AG08395 (cell line): ENCODE measurements at places on chromosomes 7 and 10.

GRCh38 chr7:11486271-11486670 is 345.7 kb downstream of the THSD7A start:
- peak; percentile 2 for DNase-seq

DNA sequence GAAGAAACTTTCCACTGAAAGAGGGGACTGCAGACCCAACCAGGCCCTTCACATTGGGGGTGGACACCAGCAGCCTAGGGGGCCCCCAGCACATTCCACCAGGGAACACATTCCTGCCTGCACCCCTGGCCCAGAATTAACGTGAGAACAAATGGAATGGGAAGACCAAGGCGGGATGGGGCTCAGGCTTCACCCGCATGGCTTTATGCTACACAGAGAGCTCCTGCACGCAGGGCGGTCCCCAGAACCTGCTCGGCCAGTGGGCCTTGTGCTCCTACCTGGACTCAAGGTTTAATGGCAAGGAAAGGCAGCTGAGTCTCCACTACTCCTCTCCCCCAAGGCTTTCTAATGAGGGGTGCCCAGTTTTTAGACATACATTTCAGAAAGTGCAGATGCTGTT is 146.3 kb upstream of the GPR26 start:
- DNase-seq = no peak

GRCh38 chr10:120505866-120506265 is 48.8 kb downstream of the PLPP4 start:
- DNase-seq = peak; percentile 63

DNA sequence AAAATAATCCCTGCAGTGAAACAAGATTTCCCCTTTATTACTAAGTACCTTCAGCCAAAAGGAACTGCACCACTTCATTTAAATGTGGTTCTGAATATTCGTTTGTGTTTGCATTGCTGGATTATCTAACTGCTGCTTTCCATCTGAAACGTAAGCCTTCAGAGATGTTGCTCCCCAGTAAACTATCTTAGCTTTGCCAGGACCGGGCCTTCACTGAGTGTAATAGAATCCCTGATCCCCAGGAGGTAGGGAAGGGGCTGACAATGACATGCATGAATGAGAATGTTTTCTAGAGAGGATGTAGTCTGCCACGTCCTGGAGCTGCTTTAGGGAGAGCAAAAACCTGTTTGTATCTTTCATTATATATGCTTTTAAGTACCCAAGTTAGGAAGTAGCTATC is 19.5 kb upstream of the INSYN2A start:
- DNase-seq = no peak

DNA sequence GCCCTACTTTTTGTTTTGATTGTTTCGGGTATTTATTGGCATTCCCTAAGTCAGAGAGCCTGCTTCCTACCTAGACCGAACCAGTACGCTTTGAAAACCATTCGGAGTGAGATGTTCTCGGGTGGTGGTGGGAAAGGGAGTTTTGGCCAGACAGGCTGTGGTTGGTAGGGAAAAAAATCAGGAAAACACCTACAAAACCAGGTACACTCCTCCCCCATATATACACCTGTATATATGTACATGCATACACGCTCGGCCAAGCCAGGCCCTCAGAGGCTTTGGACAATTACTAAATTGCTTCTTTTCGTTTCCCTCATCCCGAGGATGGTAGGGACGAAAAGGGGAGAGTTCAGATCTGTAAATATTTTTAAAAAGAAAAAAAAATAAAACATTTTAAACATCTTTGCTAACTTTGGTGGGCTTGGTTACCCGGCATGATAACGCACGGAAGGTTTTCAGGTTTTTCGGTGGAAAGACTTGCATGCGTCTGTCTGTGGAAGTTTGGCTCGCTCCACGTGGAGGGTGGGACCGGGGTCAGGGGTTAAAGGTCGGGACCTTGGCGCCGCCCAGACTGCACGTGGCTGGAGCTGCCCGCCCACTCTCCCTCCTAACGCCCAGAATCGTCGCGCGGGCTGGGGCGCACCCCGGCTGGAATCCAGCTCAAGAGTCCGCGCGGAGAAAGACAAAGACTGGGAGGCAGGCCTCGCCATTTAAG is 2.5 kb downstream of the HMX2 start:
- no peak for DNase-seq

GRCh38 chr7:1535701-1536454 is 5.4 kb downstream of the MAFK start:
- no peak for DNase-seq

- DNase-seq = no peak
Observed at GRCh38 chr7:88268051-88268450, 38.6 kb downstream of the STEAP4 start.

DNA sequence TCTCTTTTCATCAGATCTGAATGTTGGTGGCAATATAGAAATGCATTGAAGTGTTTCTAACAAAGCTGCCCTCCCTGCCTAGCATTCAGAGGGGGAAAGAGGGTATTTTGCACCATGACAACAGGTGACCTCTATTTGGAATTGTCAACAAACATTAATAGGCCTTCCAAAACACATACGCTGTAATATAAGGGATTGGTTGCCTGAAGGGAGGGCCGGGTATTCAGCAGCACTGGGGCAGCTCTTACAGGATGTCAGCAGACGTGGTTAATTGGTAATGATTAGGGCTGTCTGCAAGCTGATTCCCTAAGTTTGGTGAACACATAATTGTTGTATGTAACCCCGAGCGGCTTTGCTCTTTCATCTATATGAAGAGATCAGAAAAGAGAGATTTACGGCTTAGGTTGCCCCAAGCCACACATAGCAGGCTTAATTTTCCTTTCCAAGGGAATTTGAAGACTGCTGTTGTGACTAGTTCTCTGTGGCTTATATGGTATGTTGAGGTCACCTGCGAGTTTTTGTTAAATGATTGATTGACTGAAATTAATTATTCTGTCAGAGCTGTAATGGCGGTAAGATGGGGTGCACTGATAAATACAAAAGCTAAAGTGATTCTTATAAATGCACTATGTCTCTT is 759.3 kb downstream of the LRMDA start:
- DNase-seq = no peak

GRCh38 chr7:123748171-123748733 is 551 bp downstream of the WASL start:
- peak; percentile 47 for DNase-seq

- DNase-seq = no peak
Observed at GRCh38 chr10:80414142-80414895, 6.0 kb downstream of the PRXL2A start.

GRCh38 chr7:44634839-44635591 is 28.6 kb downstream of the OGDH start:
- DNase-seq = no peak

GRCh38 chr10:80602881-80603280 is 65.2 kb downstream of the SH2D4B start:
- DNase-seq = no peak

- no peak for DNase-seq
Observed at GRCh38 chr10:43108951-43109350, 29.3 kb upstream of the CSGALNACT2 start.

DNA sequence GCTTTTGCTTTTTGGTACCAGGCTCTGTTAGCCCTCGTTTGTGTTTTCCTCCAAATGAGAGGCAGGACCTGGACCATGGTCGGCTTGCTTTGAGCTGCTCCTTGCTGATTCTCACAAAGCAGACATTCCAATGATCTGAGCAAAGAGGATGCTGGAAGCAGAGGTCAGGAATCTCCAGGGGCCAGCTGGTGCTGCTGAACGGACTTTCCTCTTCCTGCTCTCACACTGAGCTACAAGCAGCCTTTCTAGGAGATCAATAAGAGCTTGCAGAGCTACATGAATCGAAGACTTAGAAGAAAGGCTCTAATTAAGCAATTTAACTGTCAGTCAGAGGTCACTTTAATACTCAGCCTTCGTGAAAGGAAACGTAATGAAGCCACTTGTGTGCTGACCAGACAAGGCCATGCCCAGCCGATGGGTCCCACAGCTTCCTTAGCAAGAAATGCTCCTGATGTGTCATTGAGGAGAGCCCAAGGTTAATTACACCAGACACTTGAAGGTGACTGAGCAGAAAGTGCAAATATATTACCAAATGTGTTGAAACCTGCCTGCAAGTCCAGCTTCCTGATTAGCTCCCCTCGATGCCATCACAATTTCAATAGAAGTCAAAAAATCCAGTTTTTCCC is 151.3 kb upstream of the RSU1 start:
- DNase-seq = peak; percentile 83

DNA sequence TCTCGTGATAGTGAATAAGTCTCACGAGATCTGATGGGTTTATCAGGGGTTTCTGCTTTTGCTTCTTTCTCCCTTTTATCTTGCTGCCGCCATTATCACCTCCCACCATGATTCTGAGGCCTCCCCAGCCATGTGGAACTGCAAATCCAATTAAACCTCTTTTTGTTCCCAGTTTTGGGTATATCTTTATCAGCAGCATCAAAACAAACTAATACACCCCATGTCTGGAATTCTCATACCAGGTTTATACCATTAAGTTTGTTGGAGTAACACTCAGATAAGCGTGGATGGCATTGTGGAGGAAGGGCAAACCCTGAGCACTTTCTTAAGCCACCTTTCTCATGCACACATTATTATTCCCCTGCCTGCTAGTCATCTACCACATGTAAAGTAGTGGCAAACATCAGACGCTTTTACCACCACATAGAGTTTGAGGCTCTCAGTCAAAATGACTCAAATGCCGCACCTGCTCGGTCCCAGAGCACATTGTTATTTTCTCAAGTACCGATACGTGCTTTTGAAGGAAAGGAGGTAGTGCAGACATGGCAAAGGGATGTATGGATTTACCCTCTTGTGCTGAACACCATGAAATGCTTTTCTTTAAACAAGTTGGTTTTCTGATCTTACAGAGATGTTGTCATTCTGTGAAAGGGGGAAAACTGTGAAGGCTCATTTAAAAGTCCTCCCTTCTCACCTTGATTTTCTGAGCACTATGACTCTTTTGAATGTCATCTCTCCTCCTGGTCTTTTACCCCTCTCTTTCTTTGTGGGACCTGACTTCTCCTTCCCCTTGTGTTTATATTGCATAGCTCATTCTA is 429.7 kb downstream of the EXOC4 start:
- no peak for DNase-seq

DNA sequence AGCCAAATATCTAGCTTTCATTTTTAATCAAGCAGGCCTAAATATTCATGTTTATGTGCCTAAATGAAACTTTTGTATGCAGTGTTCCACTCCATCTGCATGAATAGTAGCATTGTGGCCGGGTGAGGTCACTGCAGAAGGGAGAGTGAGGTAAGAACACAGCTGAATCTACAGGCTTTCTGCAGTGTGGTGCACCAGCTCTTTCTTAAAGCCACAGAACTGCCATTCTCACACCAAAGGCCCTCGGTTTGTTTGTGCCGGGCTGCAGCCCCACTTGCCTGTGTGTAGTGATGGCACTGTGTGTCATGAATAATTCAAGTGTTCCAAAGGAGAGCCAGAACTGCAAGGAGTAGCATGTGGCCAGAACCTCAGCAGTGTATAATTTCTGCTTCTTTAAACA is 204.1 kb downstream of the TRIL start:
- peak; percentile 26 for DNase-seq

DNA sequence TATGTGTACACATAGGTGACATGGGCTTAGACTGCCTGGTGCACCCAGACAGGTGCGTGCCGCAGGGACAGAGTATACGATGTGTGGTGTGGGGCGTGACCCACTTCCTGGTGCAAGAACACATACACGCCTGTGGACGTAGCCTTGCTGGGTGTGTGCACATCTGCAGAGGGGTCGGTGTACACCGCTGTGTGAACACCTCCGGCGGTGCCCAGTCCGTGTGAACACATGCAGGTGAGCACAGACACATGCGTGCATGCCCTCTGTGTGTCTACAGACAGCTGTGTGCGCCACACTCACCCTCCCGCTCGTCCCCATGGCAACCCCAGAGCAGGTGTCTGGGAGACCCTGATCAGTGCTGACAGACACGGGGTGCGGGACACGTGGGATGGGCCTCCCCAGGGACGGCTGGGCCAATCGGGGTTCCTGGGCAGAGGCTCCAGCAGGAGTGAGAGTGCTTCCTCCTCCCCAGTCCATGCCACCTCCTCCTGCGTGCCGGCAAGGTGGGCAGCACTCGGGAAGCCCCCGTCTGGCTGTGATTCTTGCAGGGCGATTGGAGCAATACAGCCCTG is 23.4 kb downstream of the ELFN1 start:
- DNase-seq = no peak

DNA sequence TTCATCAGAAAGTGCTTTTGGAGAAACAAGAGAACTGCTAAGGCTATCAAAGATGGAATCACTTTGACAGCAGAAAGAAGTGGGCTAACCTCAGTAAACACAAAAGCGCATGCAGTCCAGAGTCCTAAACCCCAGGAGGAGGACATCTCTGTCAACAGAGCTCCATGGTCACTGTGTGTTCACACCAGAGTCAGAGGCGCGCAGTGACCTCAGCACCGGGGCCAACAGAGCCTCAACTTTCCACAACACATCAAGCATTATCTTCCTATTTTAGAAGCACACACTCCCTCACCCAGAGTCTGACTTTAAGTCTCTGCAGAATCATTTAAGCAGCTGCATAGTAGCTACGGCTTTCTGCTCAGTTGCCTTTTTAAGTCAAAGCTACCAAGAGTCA is 195.3 kb downstream of the DIP2C start:
- DNase-seq = no peak

- DNase-seq = peak; percentile 38
Observed at GRCh38 chr10:31836569-31837406, 91.8 kb downstream of the ARHGAP12 start.

DNA sequence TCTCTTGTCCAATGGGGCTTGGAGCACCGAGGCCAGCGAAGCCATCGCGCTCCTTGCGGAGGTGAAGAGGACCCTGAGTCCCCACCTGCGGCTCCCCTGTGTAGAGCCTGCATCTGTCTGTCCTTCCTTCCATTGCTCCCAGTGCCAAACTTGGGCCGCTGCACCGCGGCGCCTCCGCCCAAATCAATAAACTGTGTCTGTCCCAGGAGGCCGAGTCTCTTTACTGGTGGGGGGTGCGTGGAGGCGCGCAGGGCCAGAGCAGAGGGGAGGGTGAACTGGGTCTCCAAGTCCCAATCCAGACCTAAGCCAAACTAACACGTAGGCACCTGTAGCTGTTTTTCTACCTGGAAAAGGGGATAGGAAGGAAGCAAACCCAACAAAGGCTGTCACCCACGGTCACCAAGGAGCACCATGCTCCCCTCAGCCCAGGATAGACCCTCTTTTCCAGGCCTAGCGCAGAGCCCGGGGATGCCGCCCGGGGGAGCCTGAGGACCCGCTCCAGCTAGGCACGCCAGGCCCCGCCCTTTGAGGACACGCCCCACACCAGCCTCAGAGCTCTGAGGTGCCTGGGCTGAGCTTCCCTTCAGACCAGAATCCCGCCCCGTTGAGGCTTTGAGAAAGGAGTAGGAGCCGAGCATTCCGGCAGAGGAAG is 1.2 kb upstream of the CHAT start:
- no peak for DNase-seq

DNA sequence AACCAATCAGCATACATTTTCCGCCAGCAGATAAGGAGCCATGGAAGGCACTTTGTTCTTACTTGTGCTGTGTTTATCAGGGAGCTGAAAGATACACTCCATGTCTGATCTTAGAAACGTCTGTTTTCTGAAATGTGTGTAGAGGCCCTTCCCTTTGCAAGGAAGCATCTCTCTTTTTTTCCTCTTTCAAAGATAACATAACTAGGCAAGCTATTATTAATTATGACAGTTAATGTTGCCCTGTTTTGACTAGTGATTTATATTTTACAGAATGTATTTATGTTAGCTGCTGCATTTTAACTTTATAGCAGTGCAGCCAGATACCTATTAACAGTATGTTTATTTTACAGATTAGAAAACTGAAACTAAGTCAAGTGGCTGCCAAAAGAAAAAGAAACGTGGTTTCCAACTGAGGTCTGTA is 683.2 kb upstream of the IGFBP3 start:
- no peak for DNase-seq
